Activated CD4-positive, alpha-beta T cell treated with anti-CD3 and anti-CD28 coated beads, Interleukin-2, amount 50 U/mL, for 24 hours (primary cell): ENCODE measurements at places on chromosomes 4 and X.

- DNase-seq, result no peak
These were observed 46.5 kb downstream of the CWH43 start for GRCh38 chr4:49032440-49033161.

- DNase-seq, result no peak
These were observed 10.0 kb downstream of the ZFYVE28 start for GRCh38 chr4:2408401-2408958.

GRCh38 chr4:11111876-11112275 lies 316.8 kb downstream of the HS3ST1 start:
- DNase-seq, result no peak

- no peak for DNase-seq
These were observed 29.5 kb upstream of the FGFR3 start for GRCh38 chr4:1763550-1764080.

GRCh38 chr4:81723019-81723884 lies 251.5 kb upstream of the RASGEF1B start:
- no peak for DNase-seq

- no peak for DNase-seq
These were observed 140.7 kb upstream of the KLHL4 start for GRCh38 chrX:87376896-87377295.

DNA sequence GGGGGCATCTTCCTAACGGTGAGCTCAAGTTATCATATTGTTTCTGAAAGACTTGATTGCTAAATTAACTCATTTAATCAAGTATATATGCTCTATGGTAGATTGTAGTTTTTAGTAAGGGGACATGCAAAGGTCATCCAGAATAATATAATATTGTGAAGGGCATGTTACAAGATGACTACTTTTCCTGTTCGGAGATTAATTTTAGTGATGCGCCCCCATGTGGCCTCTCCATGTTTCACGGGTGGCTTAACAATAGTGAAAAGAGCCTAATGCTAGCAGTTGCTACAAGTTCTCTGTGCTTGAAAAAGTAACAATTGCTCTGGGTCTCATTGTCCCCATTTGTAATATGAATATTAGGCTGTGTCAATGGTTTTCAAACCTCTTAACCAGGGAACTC lies 12.2 kb downstream of the SMPX start:
- no peak for DNase-seq

- no peak for DNase-seq
These were observed 763 bp downstream of the USP38 start for GRCh38 chr4:143185253-143186107.
